Epithelial cell of prostate (primary cell): ENCODE measurements at places on chromosomes 7 and 10.
A peak's percentile ranks its signal among the peaks of the same experiment; 100 is the strongest.

DNA sequence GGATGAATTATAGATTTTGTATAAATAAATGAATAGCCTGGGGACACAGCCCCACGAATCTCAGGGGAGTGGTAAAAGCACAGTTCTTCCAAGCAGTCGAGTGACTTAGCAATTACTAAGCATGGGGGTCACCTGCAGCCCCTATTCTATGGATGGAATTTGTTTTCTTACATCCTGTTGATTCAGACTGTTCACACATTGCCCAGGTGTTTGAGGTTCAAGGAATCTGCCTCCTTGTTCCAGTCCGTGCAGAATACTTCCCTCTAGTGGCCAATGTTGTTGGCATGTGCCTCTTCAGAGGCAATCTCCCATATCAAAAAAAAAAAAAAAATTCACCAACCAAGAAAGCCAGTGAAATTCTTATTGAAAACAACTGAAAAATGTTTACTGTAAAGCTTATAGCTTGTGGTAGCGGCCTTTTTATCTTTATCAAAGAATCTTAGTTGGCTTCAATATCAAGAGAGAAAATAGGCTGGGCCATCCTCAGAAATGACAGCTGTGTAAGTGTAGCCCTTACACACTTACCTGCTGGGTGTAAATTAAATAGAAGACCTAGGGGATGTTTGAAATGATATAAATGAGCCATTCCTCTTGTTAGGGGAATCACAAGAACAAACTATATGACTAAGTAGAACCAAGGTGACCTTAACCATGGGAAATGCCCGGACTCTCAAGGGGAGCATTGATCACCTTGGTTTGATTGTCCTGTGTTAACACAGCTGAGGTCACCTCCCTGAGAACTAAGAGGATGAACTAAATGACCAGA is 7.8 kb downstream of the LIPM start:
- DNase-seq, result peak; percentile 56

GRCh38 chr7:94253686-94254085 is 141.0 kb upstream of the COL1A2 start:
- no peak for DNase-seq

GRCh38 chr10:106931159-106931852 is 233.2 kb downstream of the SORCS1 start:
- no peak for DNase-seq

- no peak for DNase-seq
Measured at GRCh38 chr7:4014346-4015050, 667.6 kb upstream of the FOXK1 start.

DNA sequence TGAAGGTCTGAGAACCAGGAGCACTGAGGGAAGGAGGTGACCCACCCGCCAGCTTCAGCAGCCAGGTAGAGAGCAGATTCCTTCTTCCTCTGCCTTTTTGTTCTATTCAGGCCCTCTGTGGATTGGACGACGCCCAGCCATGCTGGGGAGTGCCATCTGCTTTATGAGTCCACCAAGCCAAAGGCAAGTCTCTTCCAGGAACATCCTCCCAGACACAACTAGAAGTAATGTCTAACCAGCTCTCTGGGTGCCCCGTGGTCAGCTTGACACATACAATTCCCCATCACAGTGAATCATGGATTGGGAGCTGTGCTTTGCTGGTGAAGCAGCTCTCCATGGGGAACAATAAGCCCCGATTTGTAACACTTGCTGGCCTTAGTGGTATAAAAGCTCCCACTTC is 125.2 kb downstream of the CCDC3 start:
- DNase-seq, result no peak

GRCh38 chr10:24784923-24785322 is 61.2 kb upstream of the ARHGAP21 start:
- no peak for DNase-seq

DNA sequence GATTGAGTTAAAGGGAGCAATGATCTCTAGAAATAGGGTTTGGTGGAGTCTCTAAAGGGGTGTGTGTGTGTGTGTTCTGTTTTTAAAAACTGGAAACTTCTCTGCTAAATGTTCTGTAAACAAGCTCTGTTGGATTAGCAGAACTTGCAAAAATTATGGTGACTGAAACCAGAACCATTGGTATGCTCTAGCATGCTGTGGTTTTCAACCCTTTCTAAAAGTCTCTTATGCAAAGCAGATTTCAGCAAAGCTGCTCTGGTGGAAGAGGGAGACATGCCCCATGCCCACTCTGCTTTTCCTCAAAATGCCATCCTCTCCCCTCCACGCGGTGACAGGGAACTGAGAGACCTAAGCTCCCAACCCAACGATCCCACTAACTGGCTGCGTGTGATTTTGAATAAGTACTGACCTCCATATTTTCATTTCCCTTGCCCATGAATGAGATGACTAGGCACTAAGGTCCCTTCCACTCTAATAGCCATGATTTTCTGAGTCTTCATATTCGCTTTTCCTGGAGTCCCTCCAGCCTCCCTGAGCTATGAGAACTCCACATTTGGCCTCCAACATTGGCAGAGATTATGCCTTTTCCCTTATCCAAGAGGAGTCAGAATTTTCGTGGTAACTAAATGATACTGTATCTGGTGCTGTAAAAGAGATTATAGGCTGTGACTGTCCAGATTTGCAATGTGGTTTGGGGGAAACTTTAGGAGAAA is 117.3 kb upstream of the PALS2 start:
- DNase-seq, result no peak

DNA sequence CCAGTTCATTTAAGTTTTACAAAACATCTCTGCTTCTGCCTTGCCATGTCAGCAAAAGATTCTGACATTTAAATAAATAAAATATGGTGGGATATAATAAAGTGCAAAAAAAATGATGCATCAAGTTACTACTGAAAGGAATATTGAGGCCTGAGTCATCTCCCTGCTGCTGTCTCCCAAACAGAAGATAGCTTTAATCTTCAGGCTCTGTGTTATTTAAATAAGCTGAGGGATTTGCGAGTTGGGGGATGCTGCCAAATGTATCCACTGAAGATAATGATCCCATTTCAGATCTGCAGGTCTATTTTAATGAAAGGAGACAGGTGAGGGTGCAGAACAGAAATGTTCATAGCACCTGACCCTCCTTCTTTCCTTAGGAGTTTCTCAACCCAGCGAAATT is 720.8 kb downstream of the AUTS2 start:
- DNase-seq, result no peak

GRCh38 chr7:112995059-112995824 is 91.4 kb downstream of the GPR85 start:
- no peak for DNase-seq

DNA sequence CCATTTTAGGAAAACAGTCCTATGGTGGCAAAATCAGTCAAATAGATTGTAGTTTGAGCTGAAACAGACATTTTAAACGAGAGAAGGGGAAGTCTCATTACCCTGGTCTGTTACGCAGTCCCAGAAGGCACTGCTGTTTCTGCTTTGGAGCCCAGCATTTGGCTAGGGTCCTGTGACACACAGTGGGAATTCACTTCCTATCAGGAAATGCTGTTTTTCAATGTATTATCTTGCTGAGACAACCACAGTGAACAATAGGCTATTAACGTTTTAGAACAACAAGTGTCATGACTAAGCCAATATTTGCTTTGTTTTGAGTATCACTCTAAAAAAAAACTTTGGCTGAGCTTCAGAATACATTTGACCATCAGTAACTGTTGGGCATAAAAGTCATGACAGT is 74.1 kb downstream of the ADD3 start:
- peak; percentile 74 for DNase-seq

DNA sequence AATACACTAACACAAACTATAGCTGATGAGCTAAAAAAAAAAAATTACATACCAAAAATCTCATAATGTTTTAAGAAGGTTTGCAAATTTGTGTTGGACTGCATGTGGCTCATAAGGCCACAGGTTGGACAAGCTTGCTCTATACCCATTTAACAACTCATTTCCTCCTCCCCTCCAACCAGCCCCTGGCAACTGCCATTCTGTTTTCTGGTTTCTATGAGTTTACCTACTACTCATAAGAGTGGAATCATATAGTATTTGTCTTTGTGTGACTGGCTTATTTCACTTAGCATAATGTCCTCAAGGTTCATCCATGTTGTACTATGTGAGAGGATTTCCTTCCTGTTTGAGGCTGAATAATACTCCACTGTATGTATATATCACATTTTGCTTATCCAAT is 100.4 kb upstream of the ARHGAP21 start:
- peak; percentile 22 for DNase-seq

DNA sequence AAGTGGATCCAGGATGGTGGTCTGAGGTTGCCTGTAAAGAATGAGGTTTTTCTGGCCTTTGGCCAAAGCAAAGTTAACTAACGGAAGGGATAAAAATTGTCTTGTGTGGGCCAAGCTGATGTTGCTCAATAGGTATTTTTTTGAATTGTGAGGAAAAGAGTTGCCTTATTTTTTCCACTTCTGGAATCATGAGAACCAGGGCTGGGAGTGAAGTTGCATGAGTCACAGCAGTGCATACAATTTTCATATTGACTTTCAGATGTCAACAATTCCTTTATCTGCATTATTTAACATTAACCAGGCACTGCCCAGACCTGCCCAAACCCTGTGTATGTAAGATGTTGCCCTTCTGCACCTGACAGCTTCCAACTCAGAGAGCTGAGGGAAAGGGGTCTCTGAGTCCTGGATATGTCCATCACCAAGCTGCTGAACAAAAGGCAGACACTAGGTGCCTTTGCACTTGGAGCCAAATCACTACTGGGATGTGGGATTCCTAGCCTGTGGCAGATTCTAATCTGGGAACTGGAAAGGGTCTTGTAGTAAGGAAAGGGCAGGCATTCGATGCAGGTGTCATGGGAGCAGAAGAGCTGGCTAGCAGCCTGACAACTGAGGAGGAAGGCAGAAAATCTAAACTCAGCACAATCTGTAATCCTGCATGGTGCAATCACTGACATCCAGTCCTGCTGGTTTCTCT is 52.3 kb upstream of the SLC35B4 start:
- DNase-seq, result peak; percentile 48

DNA sequence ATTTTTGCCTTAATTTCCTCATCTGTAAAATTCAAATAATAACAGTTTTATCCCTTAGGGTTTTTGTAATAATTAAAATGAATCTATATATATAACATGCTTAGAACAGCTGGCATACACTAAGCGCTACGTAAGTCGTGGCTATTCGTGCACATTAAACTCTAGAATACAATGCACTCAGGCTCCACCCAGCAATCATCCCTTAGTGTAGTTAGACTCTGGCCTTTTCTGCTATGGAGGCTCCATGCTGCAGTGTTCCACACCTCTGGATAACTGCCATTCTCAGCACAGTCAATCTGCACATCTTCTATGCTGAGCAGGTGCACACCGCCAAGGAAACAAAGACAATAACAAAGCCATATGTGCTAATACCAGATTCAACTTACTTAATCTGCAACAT is 92.9 kb downstream of the IPMK start:
- no peak for DNase-seq

DNA sequence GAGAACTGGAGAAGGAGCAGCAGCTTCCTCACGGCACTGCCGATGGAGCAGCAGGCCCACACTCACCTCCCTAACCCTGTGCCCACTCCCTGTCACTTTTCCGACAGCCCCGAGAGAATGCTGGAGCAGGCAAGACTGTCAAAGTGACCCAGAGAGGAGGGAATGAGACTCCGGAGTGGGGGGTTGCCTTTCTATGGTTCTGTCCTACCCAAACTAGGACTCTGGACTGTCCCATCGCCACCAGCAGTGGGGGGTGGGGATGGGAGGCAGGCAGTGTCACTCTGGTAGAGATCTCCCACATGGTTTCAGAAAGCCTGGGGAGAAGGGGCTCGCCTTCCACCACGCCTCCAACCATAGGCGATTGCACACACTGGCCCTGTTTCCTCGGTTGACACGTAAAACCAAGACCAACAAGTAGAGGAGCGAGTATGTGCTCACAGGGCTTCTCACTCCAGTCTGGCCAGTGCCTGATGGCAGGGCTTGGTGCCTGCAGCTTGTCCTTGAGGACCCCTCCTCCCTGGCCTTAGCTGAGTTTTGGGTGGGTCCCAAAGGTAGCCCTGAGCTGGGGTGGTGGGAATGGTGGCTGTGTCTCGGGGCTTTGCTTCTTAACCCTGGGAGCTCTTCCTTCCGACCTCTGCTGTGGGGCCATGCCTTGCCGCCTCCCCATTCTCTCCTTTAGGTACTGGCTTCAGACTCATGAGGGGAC is 148.5 kb downstream of the PTPN20 start:
- no peak for DNase-seq

DNA sequence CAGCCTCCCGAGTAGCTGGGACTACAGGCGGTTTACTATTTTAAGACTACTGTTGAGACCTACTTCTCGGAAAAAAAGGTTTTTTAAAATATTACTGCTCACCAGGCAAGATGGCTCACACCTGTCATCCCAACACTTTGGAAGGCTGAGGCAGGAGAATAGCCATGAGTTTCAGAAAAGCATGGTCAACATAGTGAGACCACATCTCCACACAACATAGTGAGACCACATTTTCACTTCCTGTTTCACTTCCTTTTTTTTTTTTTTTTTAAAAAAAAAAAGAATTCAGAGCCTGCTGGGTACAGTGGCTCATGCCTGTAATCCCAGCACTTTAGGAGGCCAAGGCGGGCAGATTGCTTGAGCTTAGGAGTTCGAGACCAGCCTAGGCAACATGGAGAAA is 46.5 kb downstream of the SVOPL start:
- DNase-seq, result no peak

GRCh38 chr7:100485471-100485876 is 1.7 kb downstream of the NYAP1 start:
- DNase-seq, result no peak

DNA sequence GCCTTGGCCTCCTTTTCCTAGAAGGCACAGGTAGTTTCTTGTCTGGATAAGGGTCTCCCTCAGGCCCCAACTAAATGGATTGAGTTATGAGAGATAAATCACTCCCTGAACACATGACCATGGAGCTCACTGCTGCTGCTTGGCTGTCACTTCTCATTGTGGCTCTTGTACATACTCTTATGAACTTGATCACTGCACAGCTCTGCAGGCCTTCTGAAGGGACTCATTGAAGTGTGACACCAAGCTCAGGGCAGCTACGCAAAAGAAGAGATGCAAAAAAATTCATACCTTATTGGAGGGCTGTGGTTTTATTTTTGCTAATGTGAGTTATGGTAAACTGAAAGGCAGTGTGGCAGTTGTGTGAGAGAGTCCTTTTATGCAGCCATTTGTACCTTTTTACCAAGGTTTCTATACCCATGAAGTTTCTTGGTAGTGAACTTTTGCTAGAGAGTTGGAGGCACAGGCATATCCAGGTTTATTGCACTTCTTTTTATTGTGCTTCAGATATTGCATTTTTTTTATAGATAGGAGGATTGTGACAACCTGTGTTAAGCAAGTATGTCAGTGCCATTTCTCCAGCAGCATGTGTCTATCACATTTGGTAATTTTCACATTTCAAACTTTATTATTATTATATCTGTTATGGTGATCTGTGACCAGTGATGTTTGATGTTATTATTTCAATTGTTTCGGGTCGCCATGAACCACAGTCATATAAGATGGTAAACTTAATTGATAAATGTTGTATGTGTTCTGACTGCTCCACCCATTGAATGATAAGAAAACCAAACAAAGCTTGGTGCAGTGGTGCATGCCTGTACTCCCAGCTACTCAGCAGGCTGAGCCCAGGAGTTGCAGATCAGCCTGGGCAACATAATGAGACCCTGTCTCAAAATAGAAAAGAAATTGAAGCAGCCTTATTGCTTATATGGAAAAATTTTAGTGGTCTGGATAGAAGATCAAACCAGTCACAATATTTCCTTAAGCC is 100.6 kb downstream of the LRRC4 start:
- no peak for DNase-seq
